CD4-positive, alpha-beta T cell treated with Interleukin-15 for 1 hour (primary cell): ENCODE measurements at places on chromosomes 2 and 18.
A peak's percentile ranks its signal among the peaks of the same experiment; 100 is the strongest.

GRCh38 chr2:175728032-175728431 is 274.0 kb downstream of the LNPK start:
- no peak for DNase-seq

- no peak for DNase-seq
Measured at GRCh38 chr2:187900021-187900420, 345.8 kb upstream of the TFPI start.

DNA sequence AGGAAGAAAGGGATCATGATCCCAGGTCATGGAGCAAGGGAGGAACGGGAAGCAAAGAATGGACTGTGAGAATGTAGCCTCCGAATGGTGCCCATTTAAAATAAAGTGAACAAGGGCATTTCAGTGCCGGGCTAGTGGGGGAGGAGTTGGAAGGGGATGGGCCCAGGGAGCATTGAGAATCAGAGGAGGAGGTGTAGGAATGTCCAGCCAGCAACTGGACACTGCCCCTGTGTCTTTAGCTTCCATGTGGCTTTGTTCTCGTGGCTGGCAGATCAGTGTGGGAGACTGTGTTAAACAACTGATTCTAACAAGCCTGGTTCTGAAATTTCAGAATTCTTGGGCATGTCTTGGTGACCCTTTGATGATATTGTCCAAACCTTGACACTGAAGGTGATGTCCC is 1.4 kb upstream of the RNF103 start:
- no peak for DNase-seq

GRCh38 chr2:207810200-207810788 is 40.6 kb upstream of the FZD5 start:
- no peak for DNase-seq

DNA sequence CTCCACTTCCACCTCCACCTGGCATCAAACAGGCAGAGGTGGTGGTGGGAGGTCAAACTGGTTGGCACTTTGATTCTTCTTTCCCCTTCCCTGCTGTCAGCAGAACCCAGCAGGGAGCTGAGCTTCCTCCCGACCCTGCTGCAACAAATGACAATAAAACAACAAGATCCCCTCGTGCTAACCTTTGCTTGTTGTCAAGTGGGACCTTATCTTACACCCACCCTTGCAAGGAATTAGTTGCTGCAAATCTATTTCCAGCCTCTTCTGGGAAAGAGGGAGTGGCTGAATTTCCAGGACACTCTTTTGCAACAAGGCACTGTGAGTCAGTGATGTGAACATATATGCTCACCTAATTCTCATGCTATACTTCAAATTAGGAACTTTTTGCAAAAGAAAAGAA is 655.1 kb downstream of the DSC3 start:
- DNase-seq, result no peak

DNA sequence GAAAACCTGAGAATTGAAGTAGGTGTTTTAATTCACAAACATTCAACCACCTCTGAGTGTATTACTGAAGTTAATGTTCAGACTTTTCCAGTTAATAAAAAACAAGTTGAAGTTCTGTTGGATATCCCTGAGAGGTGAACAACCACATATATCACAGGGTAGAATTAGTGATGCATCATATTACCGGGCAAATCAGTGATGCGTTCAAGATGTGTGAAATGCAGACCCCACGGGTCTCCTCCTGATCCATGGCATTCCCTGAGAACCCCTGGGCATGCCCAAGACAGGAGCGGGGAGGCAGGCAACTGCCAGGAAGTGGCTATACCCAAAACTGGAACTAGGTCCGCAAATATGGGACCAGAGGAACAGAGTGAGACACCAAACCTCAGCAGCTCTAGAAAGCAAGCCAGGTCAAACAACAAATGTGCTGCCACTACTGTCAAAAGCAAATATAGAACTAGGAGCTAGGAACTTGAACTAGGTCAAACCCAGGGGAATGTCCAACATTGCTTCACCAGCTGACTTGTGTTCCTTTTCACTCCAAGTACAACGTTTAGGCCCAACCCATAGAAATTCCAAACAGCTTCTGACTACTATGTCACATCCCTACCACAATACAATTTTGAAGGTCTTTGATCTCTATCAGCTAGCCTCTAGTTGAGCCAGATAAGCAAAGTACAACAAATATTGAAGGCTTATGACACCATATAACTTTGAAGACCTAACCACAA is 20.2 kb downstream of the PSTPIP2 start:
- no peak for DNase-seq

DNA sequence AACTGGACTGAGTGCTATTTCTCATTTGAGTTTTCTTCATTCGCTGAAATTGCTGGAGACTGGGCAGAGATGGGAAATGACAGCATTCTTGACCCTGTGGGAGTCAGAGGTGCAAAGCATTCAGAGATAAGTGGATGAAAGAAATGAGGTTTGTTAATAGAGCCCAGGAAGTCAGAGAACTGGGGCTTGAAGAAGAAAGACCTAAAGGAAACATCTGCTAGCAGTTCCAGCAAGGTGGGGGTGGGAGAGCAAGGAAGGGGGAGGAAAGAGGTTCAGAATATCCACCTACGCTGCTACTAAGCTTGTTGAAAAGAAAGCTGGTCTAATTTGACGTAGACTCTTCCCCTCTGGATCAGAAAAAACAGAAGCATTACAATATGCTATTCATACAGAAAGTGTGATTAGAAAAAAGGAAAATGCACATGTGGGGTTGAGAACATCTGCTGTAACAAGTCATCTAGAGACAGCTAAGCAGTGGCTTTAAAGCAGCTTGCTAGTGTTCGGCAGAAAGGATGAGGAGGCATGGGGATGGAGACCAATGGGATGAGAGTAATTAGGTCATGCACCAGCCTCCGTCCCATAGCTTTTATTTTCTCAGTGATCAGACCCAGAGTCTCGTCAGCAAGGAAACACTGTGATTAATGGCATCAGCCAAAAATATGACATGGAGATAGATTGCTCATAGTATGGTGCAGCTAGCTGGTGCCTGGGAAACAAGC is 29.7 kb downstream of the NAB1 start:
- no peak for DNase-seq

- DNase-seq, result no peak
Measured at GRCh38 chr2:164066095-164066494, 330.3 kb upstream of the FIGN start.

- DNase-seq, result no peak
Measured at GRCh38 chr2:162058973-162059668, 14.9 kb downstream of the DPP4 start.

- DNase-seq, result no peak
Measured at GRCh38 chr2:235493775-235494715, at the start of gene AGAP1. AGAP1 (plus strand) TSS chr2:235494043.

GRCh38 chr2:39120521-39120770 is 405 bp downstream of the SOS1 start:
- no peak for DNase-seq

- peak; percentile 27 for DNase-seq
Measured at GRCh38 chr18:55422456-55423180, 165.4 kb downstream of the TCF4 start.

DNA sequence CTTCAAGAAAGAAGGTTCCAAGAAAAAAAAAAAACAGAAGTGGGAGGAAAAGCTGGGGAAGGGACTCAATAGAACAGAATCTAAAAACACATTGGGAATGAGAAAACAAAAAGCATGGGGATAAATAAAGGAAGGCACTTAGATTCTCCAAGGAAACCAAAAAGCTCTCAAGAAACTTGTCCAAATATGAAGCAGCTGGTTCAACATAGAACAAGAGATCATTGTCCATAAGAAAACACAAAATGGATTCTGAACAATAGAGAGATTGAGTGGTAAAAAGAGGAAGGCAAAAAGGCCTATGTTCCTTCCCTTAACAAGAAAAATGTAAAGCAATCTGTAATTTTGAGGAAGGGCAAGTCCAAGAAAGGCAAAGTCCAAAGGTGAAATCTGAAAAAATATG is 32.9 kb upstream of the ALK start:
- no peak for DNase-seq

DNA sequence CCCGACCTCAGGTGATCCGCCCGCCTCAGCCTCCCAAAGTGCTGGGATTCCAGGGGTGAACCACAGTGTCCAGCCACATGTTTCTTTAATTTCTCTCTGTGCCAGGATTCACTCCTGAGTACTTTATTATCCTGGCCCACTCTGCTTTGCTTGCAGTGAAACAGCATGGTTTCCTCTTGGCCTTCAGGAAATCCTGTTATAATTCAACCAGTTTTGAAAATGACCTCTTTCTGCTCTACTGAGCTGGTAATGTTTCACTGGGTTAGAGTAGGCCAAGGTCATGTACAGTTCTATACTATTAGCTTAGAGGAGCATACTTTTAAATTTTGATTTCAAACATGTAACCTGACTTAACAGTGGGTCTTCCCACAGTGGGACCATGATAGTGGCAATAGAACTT is 90.6 kb upstream of the PELI1 start:
- DNase-seq, result no peak
